NCI-H524 (cell line): ENCODE measurements at places on chromosomes 7 and 10.

- DNase-seq, result no peak
Measured at GRCh38 chr10:77700086-77700485, 62.5 kb upstream of the KCNMA1 start.

DNA sequence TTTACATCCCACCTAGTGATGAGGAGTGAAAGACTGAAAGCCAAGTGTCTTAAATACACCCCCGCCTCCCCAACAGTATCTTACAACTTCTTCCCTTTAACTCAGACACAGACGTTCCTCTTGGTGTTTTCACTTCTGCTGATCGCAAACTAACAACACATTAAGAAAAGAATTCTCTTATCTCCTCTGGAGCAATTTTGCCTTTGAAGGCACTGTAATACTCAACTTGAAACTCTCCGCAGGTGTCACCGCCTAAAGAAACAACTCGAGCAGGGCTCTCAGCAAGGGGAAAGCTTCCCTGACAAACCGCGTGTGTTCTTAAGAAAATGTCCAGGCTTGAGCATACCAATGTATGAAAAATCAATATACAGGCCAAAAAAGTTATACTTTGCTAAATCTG is 452 bp downstream of the SEMA3C start:
- DNase-seq, result no peak

- DNase-seq, result no peak
Measured at GRCh38 chr7:109527833-109528232, 958.2 kb downstream of the DNAJB9 start.

DNA sequence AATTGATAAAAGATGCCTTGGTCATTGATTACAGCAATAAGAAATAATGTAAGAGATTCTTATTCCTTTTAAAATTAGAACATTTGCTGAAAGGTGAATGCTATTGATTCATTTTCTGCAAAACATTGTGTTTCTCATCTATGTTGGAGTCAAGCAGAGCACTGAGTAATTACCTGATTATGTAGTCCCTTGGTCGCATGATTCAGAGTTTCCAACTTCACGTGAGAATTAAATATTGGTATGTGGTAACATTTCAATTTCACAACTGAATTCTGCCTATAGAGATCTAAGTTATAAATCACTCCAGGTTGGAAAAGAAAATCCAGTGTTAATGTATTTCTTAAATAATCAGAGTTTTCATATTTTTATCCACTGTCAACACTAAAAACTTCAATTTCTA is 701.4 kb downstream of the PHTF2 start:
- DNase-seq, result no peak
